Activated T-helper 1 cell treated with anti-CD3 and anti-CD28 coated beads, Interleukin-12 subunit alpha, Interleukin-12 subunit beta, Interleukin-2, Interleukin-4 antibody, amounts not matched to agents 30 ng/mL and 10 ng/mL and 1 ng/mL, durations not matched to agents 14 hours and 24 hours and 36 hours (primary cell): ENCODE measurements at places on chromosomes 3 and 15.
A peak's percentile ranks its signal among the peaks of the same experiment; 100 is the strongest.

GRCh38 chr3:157120071-157120892 lies 39.7 kb downstream of the CCNL1 start:
- H3K4me1 ChIP-seq, result peaks cover 27% of the 10 kb centered on the region
- no peaks in the 10 kb centered on the region for H3K27me3 ChIP-seq
- DNase-seq, result no peak
- H3K27ac ChIP-seq, result no peak overlapping the region
- peaks cover 12% of the 10 kb centered on the region for H3K36me3 ChIP-seq

DNA sequence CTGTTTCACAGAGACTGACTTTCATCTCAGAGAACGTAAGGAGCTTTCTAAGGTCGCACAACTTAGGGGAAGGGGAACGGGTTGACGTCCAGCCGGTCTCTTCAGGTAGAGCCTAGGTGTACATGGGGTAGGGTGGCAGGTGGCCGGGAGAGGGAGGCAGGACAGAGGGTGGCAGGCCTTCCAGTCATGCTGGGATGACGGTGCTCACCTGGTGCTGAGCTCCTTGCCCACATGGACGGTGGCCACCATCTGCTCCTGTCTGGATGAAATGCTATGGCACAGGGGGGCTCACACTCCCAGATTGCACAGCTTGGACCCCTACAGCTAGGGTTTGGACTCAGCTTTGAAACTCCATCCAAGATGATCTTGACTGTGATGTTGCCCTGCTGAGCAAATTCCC lies 144.5 kb downstream of the ATP10A start:
- no peaks in the 10 kb centered on the region for H3K27me3 ChIP-seq
- no peaks in the 10 kb centered on the region for H3K4me1 ChIP-seq
- DNase-seq, result no peak
- peaks cover 16% of the 10 kb centered on the region for H3K36me3 ChIP-seq
- H3K27ac ChIP-seq, result no peak overlapping the region

DNA sequence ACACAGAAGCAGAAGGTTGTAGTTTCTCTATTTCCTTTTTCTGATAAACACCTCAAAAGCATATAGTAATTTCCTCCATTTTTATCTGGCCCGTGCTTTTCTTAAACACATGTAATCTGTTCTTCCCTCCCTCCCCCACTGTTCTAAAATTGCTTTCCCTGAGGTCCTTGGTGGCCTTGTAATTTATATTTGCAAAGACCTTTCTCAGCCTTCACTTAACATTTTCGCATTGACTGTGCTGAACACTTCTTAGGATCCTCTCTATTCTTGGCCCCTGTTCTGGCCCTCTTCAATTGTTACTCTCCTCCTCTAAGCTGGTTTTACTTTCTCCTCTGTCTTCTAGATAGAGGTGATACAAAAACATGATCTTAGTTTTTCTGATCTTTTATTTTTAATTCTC lies 28.3 kb downstream of the GAP43 start:
- no peak for DNase-seq
- no peak overlapping the region for H3K27ac ChIP-seq
- peaks cover 8% of the 10 kb centered on the region for H3K27me3 ChIP-seq
- peaks cover 5% of the 10 kb centered on the region for H3K4me1 ChIP-seq

DNA sequence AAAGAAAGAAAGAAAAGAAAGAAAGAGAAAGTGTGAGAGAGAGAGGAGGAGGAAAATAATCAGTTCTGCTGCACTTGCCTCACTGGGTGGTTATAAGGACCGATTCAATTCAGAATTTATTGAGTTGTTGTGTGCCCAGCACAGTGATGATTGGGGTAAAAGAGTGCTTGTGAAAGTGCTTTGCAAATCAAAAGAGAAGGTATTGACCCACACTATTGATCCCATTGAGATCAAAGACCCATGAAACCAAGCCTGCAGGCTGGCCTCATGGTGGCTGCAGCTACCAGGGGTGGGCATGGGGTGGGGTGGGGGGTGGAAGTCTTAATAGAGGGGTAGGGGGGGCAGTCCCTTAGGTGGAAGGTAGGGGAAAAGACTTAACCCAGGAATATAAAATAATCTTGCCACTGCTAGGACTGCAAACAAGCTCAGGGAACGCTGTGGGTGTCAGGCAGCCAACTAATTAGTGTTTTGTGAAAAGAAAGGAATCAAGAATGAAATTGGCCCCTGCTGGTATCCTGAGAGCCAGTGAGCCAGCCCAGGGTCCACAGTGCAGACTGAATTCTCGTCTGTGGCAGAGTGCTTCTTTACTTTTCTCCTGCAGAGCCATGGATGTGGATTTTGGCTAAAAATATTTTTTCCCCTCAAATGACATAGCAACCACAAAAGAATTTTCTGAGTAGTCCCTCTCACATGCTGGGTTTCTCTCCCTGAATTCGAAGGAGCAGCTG lies 34.2 kb downstream of the CLEC3B start:
- DNase-seq, result no peak
- H3K27me3 ChIP-seq, result peaks cover 4% of the 10 kb centered on the region
- H3K4me1 ChIP-seq, result peaks cover 23% of the 10 kb centered on the region
- H3K4me3 ChIP-seq, result no peak overlapping the region

GRCh38 chr3:197734667-197735318 lies 1.9 kb downstream of the RUBCN start:
- peak overlapping the region; percentile 40 for H3K27ac ChIP-seq
- H3K4me1 ChIP-seq, result peaks cover 48% of the 10 kb centered on the region
- no peak for DNase-seq
- peak overlapping the region; percentile 63 for H3K4me3 ChIP-seq
- peaks cover 3% of the 10 kb centered on the region for H3K36me3 ChIP-seq

DNA sequence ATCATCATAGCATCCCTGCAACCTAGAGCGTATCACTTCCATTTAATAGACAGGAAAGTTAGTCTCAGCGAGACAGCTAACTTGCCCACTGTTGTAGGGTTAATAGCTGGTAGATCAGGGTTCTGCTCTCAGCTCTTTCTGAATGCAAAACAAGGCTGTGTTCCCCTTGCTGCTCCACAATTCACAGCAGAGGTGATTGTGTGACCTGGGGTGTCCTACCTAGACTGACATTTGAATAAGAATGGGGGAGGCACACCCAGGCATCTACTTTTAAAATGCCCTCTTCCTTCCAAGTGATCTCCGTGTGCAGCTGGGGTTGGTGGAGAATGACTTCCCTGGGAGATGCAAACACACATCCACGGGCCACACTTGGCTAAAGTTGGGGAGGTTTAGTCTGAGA lies 43.0 kb upstream of the CACNA2D3 start:
- no peaks in the 10 kb centered on the region for H3K36me3 ChIP-seq
- peaks cover 5% of the 10 kb centered on the region for H3K27me3 ChIP-seq
- H3K27ac ChIP-seq, result no peak overlapping the region
- H3K4me3 ChIP-seq, result no peak overlapping the region
- no peaks in the 10 kb centered on the region for H3K4me1 ChIP-seq

DNA sequence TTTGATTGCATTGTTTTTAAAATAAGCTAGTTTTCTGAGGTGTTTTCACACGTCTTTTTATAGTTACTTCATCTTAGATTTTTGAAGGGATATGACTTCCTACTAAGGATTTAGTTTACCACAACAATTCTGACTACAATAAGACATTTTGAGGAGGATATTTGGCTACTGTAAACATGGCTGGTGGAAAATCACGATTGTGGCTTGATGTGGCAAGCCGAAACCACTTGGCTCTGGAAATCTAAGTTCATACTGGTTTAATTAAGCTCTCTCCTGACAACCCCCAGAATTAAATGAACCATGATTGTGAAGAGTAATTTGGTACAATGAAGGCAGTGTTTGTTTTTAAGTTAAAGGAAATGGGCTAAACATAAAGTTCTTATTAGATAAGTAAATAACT lies 30.8 kb downstream of the ST3GAL6 start:
- no peak overlapping the region for H3K27ac ChIP-seq
- peaks cover 3% of the 10 kb centered on the region for H3K27me3 ChIP-seq
- no peak overlapping the region for H3K4me3 ChIP-seq
- H3K4me1 ChIP-seq, result no peaks in the 10 kb centered on the region
- no peak for DNase-seq

DNA sequence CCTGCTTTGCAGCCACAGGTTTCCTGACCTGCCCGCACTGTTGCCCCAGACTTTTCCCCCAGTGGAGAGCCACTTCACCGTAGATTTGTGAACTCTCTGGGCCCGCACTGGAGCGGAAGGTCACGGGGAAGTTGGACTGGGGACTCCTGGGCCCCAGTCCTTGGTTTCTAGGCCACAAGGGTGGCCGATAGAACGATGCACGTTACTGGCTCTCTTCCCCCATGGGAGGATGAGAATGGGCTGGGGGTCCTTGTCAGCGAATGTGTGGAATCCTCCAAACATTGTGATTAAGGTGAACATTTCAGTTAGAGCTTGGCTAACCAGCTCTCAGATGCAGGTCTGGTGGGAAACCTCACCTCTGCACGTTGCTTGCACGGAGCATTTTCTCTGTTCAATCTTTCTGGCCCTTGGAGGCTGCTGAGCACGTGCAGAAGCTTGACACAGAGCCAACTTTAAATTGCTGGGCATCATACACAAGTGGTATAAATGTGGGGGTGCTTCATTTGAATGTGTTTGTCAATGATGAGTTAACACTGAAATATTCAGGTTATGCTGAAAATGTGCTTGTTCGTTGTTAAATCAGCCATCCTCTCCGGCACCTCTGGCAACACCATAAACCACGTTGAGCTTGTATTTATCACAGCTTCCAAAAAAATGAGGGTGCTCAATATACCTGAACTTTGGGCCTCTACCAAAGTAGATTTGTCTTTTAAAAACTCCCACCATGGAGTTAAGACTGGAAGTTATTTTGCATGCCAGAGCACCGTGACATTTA lies 976 bp downstream of the DIS3L start:
- H3K27me3 ChIP-seq, result no peaks in the 10 kb centered on the region
- H3K27ac ChIP-seq, result peak overlapping the region; percentile 89
- peaks cover 35% of the 10 kb centered on the region for H3K4me1 ChIP-seq

GRCh38 chr3:111601810-111602209 lies 6.7 kb upstream of the ZBED2 start:
- no peak overlapping the region for H3K4me3 ChIP-seq
- DNase-seq, result no peak
- peak overlapping the region; percentile 48 for H3K27ac ChIP-seq
- peaks cover 59% of the 10 kb centered on the region for H3K36me3 ChIP-seq
- no peaks in the 10 kb centered on the region for H3K27me3 ChIP-seq
- peaks cover 80% of the 10 kb centered on the region for H3K4me1 ChIP-seq

GRCh38 chr15:85704066-85704465 lies 90.7 kb downstream of the KLHL25 start:
- H3K4me3 ChIP-seq, result peak overlapping the region; percentile 73
- H3K27ac ChIP-seq, result peak overlapping the region; percentile 93
- H3K4me1 ChIP-seq, result peaks cover 79% of the 10 kb centered on the region
- H3K27me3 ChIP-seq, result no peaks in the 10 kb centered on the region
- H3K36me3 ChIP-seq, result peaks cover 24% of the 10 kb centered on the region

DNA sequence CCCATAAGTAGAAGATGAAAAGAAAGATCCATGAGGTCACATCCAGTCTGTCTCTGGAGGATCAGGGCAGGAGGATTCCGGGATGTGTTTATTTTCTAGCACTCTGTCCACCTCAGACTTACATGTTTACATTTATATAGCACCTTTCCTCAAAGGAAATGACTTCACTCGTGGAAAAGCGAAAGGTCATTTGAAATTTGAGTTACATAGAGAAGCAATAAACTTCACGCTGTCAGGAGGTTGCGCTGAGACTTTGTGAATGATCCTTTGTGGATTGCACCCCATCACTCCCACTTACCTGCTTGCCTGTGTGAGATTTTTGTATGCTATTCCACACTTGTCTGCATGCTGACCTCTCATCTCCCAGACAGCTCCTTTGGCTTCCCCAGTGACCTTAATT lies 540.5 kb downstream of the AGBL1 start:
- no peak for DNase-seq
- H3K27me3 ChIP-seq, result peaks cover 2% of the 10 kb centered on the region
- H3K36me3 ChIP-seq, result peaks cover 2% of the 10 kb centered on the region
- H3K4me3 ChIP-seq, result no peak overlapping the region
- no peak overlapping the region for H3K27ac ChIP-seq

GRCh38 chr15:79004336-79004735 lies 59.5 kb upstream of the CTSH start:
- H3K27ac ChIP-seq, result peak overlapping the region; percentile 53
- peaks cover 18% of the 10 kb centered on the region for H3K4me1 ChIP-seq
- no peak for DNase-seq
- peaks cover 4% of the 10 kb centered on the region for H3K27me3 ChIP-seq

- DNase-seq, result no peak
- H3K4me3 ChIP-seq, result no peak overlapping the region
- H3K4me1 ChIP-seq, result peaks cover 4% of the 10 kb centered on the region
- no peak overlapping the region for H3K27ac ChIP-seq
- H3K36me3 ChIP-seq, result no peaks in the 10 kb centered on the region
Observed at GRCh38 chr3:193794002-193794881, 201.2 kb downstream of the OPA1 start.

GRCh38 chr3:155248531-155249187 lies 44.8 kb downstream of the STRIT1 start:
- no peak overlapping the region for H3K27ac ChIP-seq
- H3K4me1 ChIP-seq, result no peaks in the 10 kb centered on the region
- no peaks in the 10 kb centered on the region for H3K27me3 ChIP-seq

DNA sequence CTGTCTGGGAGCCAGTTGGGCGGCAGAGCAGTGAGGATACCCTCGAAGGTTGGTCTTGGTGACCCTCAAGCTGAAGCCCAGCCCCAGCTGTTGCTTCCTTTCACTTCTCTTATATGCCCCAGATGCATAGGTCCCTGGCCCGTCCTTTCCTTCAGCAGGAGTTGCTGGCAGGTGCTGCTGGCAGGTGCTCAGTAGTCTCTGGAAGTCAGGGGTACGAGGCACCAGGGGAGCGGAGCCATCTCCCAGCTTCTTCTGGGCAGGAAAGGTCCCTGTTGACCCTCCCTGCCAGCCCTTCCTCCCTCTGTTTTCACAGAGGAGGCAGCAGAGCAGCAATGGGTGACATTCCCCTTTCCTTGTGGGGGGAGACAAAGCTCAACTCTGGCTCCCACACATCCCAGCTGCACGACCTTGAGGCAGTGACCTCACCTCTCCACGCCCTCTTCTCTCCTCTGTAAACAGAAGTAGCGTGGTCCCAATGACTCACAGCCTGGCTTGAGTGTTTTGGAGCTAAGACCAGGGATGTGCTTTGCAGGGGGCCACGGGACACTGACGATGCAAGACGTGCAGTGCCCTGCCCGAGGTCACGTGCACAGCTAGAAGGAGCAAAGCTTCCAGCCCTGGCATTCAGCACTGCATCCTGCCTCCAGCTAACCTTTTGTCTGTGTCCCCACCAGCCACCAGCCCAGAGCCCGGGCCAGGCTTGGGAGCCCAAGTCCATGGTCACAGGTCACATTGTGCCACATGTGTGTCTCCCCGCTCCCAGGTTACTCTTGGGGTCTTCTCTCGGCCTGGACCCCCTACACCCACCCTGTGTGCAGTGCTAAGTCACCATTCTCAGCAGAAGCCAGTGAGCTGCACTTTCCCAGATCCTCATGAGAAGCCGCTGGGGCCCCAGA lies 49.7 kb downstream of the SLC6A6 start:
- peaks cover 30% of the 10 kb centered on the region for H3K36me3 ChIP-seq
- H3K4me3 ChIP-seq, result no peak overlapping the region
- DNase-seq, result no peak
- H3K27me3 ChIP-seq, result no peaks in the 10 kb centered on the region
- H3K4me1 ChIP-seq, result no peaks in the 10 kb centered on the region

GRCh38 chr3:196298521-196298920 lies 11.0 kb upstream of the PCYT1A start:
- H3K4me1 ChIP-seq, result peaks cover 6% of the 10 kb centered on the region
- H3K4me3 ChIP-seq, result no peak overlapping the region
- H3K27me3 ChIP-seq, result no peaks in the 10 kb centered on the region
